Psoas muscle (tissue), 8 donors: ENCODE measurements at places on chromosomes 11 and 22.

DNA sequence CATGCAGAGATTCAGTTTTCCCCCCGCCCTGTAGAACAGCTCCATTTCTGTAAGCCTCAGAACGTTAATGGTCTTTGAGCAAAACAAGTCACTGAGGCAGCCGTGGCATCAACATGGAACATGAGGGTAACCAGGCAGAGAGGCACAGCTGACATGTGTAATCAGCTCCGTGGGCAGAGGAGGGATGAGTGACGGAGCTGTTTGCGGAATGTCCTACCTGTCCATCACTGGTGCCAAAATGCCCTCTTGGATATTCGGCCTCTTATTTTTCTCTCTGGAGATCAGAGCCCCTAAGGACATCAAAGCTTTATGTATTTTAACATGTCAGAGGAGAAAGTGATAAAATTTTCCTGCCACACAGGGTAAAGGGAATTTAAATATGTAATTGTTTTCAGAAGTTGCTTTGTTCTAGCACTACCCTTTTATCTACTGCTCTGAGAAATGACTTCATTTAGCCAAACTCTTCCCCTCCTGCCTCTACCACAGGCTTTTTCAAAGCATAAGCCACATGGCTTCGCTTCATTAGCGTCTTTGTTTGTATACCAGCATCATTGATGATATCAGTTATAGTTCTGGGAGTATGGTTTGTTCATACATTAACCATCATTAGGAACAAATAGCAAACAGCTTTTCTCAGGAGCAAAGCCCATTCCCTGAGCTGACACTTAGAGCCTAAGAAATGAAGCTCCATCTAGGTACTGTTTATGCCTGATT is 32.9 kb downstream of the C11orf71 start:
- no peak for DNase-seq
- no peaks in the 10 kb centered on the region for H3K27me3 ChIP-seq
- H3K27ac ChIP-seq = no peak overlapping the region
- no peak overlapping the region for H3K4me3 ChIP-seq
- H3K4me1 ChIP-seq = no peaks in the 10 kb centered on the region

DNA sequence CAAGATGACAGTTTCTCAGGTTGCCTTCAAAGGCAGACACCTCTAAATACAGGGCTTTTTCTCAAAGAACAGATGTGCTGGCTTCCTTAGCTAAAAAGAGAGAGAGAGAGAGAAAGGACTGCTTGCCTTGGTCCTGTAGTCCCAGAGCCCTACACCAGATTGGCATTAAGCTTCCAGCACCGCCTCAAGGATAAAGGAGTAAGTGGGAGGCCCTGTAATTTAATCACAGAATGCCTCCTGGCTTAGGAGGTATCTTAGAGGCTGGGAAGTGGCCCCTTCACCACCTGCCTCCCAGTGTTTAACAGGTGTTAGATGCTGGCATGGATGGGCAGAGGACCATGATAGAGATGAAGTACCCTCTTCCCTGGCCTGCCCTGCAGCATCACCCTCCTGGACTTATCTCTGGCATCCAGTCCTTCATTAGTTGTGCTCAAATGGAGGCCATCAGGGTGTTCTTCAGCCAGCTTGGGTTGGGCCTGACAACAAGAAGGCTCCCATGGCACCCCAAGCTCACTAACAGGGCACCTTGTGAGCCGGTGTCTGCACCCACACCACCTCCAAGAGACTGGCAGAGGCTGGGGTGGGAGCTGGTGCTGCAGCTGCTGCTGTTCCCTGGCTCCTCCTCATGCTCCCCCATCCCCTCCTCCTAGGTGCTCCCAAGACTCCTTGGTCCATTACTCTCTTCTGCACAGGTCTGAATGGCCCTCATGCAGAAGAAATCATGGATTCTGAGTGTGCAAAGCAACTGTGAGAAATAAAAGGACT is 32.5 kb downstream of the ABCC8 start:
- no peak for DNase-seq
- no peak overlapping the region for H3K4me3 ChIP-seq
- H3K27ac ChIP-seq = no peak overlapping the region
- no peaks in the 10 kb centered on the region for H3K36me3 ChIP-seq
- no peaks in the 10 kb centered on the region for H3K4me1 ChIP-seq

- no peaks in the 10 kb centered on the region for H3K27me3 ChIP-seq
- no peak overlapping the region for H3K27ac ChIP-seq
- no peak for DNase-seq
Measured at GRCh38 chr11:7490054-7490453, 4.7 kb downstream of the OLFML1 start.

DNA sequence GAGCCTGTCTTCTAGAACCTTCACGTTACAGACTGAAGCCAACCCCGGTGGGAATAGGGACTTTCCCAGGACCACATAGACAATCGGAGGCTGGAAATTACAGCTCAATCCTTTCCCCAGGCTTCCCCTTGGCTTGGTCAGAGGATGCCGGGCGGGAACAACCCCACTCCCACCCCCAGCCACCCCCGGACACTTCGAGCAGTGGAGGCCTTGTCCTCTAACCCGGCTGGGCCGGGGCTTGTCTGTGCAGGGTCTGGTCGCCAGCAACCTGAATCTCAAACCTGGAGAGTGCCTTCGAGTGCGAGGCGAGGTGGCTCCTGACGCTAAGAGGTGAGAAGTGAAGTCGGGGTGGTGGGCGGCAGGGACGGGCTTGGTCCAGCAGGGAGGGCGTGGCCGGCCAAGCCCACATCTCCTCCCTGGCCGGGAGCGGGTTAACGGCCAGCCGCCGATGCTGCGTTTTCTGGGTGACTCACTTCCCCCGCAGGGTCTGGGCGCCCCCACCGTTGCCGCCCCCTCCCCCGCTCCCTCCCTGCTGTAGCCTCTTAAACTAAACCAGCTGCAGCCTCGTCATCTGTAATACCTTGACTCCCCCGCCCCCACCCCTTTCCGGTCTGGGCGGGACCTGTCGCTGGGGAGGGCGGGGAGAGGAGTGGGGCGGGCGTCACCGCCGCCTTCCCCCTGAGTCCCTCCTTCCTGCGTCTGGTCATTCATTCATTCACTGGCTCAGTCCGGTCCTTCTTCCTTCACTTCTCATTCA is 1.5 kb downstream of the LGALS1 start:
- H3K4me3 ChIP-seq = peak overlapping the region; percentile 79
- H3K27me3 ChIP-seq = no peaks in the 10 kb centered on the region
- peak overlapping the region; percentile 96 for H3K27ac ChIP-seq
- peak; percentile 92 for DNase-seq
- peaks cover 32% of the 10 kb centered on the region for H3K36me3 ChIP-seq
- peaks cover 31% of the 10 kb centered on the region for H3K4me1 ChIP-seq

DNA sequence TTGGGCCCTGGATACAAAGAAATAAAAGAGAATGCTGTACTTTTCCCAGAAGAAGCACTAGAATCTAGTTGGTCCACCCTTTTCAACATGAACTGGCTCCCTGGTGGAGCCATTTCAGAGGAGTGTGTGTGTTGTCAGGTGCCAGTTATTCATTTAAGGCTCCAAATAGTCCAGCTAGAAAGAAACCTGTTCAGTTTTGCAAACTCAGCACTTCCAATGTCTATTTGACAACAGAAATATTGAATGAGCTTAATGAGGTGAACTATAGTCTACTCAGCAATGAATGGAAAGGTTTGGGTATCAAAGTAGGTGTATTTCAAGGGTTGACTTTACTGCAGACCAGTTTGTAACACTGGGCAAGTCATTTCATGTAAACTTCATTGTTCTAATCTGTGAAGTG is 2.1 kb downstream of the OR8D1 start:
- no peaks in the 10 kb centered on the region for H3K4me1 ChIP-seq
- no peak overlapping the region for H3K27ac ChIP-seq
- DNase-seq = no peak
- no peaks in the 10 kb centered on the region for H3K27me3 ChIP-seq

DNA sequence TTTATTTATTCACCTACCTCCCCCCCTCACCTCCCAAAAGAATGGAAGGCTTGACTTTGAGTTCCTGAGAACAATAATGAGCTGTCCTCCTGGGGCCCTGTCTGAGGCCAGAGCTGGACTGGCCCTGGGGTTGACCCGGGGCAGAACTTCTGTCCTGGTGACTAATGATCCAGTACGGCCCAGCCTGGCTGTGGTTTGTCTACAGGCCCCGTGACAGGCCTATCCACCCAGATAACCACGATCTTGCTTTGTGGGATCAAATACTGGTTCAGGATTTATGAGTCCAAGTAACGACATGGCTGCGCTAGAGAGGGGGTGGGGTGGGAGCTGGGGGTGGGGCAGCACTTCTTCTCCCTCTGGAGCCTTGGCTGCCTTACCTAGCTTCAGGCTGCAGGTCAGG is 81.5 kb downstream of the WT1 start:
- no peak for DNase-seq
- no peak overlapping the region for H3K27ac ChIP-seq

GRCh38 chr11:44993971-44994704 is 43.5 kb upstream of the TP53I11 start:
- H3K27me3 ChIP-seq = no peaks in the 10 kb centered on the region
- peaks cover 27% of the 10 kb centered on the region for H3K4me1 ChIP-seq
- H3K4me3 ChIP-seq = no peak overlapping the region
- H3K27ac ChIP-seq = no peak overlapping the region
- H3K36me3 ChIP-seq = no peaks in the 10 kb centered on the region

DNA sequence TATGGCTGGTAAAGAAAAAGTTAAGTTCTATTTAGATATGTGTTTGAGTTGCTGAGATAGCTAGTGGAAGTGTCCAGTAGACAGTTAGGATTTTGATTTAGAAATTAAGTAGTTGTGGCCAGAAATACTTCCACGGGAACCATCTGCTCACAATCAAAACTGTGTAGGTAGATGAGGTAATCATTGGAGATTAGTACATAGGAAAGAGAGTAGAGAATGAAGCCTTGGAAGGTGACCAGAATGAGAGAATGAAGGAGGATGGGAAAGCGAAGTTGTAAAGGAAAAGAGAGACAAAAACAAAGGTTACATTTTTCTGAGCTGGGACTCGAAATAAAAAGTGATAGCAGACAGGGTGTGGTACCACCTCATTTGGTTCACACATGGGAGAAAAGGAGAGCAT is 296.9 kb upstream of the SORL1-AS1 start:
- H3K27ac ChIP-seq = no peak overlapping the region
- H3K27me3 ChIP-seq = no peaks in the 10 kb centered on the region
- DNase-seq = no peak
- no peak overlapping the region for H3K4me3 ChIP-seq
- H3K4me1 ChIP-seq = no peaks in the 10 kb centered on the region
- H3K36me3 ChIP-seq = no peaks in the 10 kb centered on the region

GRCh38 chr11:119089319-119089718 is 4.6 kb downstream of the HMBS start:
- DNase-seq = no peak
- no peaks in the 10 kb centered on the region for H3K36me3 ChIP-seq
- H3K27ac ChIP-seq = no peak overlapping the region
- H3K4me1 ChIP-seq = peaks cover 23% of the 10 kb centered on the region
- no peaks in the 10 kb centered on the region for H3K27me3 ChIP-seq

DNA sequence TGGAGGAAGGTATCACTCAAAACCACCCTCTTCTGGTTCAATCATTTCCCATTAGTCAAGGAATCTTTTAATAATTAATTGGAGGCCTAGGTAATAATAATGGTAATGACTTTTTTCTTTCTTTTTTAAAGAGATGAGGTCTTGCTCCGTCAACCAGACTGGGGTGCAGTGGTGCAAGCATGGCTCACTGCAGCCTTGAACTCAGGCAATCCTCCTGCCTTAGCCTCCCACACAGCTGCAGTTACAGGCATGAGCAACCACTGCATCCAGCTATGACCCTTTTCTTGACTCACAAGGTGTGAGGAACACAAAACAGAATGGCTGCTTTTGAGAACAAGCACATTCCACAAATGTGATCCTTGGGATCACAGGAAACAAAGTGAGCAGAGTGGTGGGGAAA is 3.6 kb downstream of the POLDIP3 start:
- H3K27me3 ChIP-seq = no peaks in the 10 kb centered on the region
- H3K27ac ChIP-seq = no peak overlapping the region
- H3K36me3 ChIP-seq = no peaks in the 10 kb centered on the region
- no peak overlapping the region for H3K4me3 ChIP-seq
- DNase-seq = no peak

DNA sequence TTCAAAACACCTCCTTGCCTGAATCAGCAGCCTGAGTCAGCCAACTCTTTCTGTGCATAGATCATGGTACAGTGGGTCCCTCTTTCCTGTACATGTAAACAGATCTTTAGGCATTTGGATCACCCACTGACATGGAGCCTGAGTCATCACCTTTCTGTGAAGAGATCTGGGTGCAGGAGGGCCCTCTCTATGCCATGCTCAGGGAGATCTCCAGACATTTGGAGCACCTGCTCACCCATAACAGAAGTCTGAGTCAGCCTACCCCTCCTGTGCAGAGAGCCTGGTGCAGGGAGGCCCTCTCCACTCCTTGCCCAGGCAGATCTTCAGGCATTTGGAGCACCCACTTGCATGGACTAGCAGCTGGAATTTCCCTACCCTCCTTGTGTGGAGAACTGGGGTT is 56.2 kb upstream of the GLYAT start:
- no peak overlapping the region for H3K27ac ChIP-seq
- no peaks in the 10 kb centered on the region for H3K4me1 ChIP-seq
- H3K4me3 ChIP-seq = no peak overlapping the region
- no peaks in the 10 kb centered on the region for H3K36me3 ChIP-seq
